ENCODE measurements at places on chromosomes 4 and X.

DNA sequence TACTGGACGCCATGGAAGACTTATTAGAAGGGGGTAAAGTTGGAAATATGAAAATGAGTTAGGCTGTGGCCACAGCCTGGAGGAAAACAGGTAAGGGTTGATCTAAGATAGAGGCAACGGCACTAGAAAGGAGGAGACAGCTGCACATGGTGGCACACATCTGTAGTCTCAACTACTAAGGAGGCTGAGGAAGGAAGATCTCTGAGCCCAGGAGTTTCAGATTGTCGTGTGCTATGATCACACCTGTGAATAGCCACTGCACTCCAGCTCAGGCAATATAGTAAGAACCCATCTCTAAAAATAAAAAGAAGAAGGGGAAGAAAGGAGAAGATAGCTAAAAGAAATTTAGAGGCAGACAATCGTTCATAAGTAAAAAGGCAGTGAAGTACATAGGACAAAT, 87.8 kb upstream of the SORBS2 start:
- DNase-seq, result no peak

DNA sequence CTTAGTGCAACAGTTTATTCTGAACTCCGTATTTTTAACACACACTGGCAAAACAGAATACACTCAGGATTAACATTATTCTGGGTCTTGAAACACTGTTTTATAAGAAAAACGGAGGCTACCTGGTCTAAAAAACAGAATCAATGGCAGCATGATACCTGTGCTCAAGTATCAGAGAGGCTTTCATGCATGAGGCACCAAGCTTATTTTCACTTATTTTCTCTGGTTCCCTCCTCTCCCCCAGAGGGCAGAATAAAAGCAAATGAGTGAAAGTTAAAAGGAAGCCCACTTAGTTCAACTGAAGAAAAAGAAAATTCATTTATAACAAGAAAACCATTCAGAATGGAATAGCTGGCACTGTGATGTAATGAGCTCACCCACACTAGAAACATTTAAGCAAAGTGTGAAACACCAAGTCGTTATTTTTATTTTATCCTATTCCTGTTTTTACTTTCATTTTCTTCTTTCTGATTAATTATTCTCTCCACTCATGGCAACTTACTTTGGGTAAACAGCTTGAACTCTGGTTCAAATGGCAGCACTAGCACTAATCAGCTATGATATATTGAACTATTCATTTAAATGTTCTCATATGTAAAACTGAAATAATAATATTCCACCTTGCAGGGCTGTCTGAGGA, 211.8 kb downstream of the PPP3CA start:
- no peak for DNase-seq

- DNase-seq, result no peak
Measured at GRCh38 chr4:68347845-68348244, 2.0 kb downstream of the YTHDC1 start.

DNA sequence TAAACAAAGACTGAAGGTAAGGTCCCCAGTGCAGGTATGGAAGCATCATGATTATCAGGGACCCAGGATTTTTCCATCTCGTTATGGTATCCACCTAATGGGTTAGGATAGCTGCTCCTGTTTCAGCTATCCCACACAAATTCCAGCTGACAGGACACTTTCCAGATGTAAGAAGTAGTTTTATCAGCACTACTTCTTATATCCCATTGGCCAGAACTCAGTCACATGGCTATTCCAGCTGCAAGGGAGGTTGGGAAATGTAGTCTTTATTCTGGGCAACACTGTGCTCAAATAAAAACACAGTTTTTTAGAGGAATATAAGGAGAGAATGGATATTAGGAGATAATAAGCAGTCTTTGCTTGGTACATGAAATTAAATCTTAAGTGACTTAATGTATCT, 96.7 kb downstream of the SRPX start:
- DNase-seq, result no peak

DNA sequence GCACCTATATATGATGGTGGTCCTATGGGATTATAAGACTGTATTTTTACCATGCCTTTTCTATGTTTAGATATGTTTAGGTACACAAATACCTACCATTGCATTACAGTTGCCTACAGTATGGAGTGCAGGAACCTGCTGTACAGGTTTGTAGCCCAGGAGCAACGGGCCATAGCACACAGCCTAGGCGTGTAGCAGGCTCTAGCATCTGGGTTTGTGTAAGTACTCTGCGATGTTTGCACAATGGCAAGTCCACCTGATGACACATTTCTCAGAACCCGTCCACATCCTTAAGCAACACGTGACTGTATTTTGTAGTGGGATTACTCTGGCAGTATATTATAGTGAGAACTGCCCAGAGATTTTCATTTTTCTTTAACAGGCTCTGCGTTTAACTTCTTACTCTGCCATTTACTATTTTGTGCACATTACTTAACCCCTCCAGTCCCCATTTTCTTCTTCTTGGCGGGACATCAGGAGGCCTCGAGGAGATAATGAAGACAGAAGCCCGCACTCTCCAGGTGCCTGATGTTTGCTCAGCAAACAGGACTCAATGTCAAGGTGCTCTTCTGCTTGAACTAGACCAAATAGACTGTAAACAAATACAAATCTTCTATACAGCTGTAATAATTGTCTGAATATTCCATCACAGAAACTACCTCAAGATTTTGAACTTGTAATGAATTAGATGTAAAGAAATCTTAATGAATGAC, 102.0 kb upstream of the PDLIM3 start:
- no peak for DNase-seq

- DNase-seq, result no peak
Measured at GRCh38 chr4:48683784-48684666, 96.1 kb downstream of the FRYL start.

GRCh38 chr4:87853108-87853507, 20.3 kb downstream of the MEPE start:
- DNase-seq, result no peak

DNA sequence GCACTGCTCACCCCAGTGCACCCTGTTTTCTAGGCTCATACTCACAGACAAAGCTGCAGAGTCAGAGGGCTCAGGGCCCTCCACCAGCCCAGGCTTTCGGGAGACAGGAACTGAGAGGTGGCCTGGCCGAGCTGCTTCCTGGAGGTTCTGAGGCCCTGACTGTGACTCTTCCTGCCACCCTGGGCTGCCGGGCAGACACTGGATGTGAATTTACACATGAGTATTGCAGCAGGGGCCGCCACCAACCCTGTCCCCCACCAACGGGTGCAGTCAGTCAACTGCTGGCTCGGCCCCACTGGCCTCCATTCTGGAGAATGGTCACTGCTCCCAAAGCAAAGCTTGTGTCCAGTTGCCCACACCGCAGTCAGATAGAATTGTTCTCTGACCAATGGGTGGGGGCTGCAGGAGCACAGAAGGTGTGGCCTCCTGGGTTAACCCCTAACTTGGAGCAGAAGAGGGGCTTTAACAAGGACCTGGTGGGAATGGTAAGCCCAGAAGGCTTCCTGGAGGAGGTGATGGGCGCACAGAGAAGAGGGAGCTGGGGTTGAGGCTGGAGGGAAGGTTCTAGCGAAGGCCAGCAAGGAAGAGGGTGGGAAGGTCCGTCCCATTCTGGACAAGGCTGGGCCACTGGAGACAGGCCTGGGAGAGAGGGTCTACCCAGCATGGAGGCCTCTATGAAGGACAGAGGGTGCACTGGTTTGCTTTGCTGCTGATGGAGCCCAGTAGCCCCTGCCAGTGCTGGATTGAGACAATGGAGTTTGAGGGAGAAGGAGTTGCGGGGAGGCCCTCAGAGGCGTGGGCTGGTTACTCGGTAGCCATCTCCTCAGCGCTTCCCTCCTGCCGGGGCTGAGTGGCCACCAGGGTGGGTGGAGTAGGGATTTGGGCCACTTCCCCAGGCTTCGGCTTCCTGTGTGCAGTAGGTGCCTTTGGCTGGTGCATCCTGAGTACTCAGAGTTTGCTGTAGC, 135.3 kb downstream of the CPZ start:
- no peak for DNase-seq

DNA sequence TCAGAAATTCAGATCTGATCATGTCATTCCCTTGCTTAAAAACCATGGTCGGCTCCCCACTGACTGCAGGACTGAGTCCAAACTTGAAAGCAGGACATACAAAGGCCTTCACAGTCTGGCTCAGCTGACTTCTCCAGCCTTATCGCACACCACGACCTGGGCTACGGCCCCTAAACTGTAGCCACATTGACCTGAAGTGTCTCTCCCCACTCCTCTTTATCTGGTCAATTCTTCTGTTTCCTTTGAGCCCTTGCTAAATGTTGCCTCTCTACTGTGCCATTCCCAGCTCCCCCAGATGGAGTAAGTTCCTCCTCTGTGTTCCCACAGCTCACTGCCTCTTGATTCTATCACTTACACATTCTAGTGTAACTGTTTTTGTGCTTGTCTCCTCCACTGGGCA, 60.5 kb upstream of the CITED1 start:
- no peak for DNase-seq

GRCh38 chrX:129726307-129727111, 12.3 kb upstream of the XPNPEP2 start:
- DNase-seq, result no peak

DNA sequence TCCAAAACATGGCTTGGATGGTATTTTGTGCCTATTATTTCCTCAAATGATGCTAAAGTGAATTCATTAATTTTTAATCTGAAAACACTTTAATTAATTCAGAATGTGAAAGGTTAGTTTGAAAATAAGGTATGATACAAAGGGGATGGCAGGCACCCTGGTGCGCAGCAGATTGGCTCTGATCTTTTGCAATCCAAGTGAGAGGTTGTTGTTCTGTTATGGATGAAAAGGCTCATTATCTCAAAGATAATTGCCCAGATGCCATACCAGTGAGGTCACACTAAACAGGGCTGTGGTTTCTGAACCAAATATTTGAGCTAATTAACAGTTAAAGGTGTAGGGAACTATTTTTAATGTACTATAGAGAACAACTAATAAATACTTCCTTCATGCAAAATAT, 504.9 kb downstream of the RAPGEF2 start:
- no peak for DNase-seq

GRCh38 chrX:64977051-64977450, 801 bp upstream of the ZC4H2 start:
- DNase-seq, result no peak

DNA sequence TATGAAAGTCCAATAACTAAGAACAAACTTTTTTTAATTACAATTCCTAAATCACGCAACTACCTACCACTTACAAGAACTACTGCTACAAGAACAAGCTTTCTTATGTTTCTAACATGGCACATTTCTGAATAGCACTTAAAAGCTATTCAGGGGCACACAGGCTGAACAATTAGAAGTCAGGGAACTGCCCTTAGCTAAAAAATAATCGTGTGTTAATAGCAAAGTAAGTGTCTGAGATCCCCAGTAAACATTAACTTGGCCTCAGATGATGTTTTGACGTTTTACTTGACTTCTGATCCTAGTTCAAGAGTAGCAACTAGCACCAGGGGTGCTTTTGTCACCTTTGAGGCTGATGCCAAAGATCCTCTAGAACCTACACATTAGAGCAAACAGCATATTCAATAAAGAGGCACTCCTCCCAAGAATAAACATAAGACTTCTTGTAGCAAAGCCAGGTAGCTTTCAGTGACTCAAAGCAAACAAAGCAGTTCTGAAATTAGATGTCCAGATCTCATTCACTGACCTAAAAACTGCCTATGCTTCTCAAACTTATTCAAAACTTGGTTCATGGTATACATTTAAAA, 16.2 kb downstream of the SPOCK3 start:
- DNase-seq, result no peak

GRCh38 chrX:131399678-131400428, 110.7 kb upstream of the IGSF1 start:
- no peak for DNase-seq

DNA sequence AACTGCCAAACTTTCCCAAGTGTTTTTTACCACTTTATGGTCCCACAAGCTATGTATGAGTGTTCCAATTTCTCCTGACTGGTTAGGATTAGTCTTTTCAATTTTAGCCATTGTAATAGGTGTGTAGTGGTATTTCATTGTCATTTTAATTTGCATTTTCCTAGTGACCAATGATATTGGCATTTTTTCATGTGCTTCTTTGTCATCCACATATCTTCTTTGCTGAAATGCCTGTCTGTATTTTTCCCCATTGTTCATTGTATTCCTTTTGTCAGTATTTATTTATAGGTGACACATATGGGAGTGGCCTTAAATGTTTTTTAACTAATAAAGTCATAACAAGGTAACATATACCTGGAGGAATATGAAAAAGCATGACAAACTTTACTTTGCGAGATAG, 9.2 kb upstream of the UBE2D3 start:
- no peak for DNase-seq

GRCh38 chrX:106481341-106481740, 130.4 kb upstream of the RADX start:
- DNase-seq, result no peak

GRCh38 chr4:78396613-78397291, 154.8 kb upstream of the ANXA3 start:
- no peak for DNase-seq

GRCh38 chr4:89551191-89551590, 243.6 kb upstream of the GPRIN3 start:
- DNase-seq, result no peak

DNA sequence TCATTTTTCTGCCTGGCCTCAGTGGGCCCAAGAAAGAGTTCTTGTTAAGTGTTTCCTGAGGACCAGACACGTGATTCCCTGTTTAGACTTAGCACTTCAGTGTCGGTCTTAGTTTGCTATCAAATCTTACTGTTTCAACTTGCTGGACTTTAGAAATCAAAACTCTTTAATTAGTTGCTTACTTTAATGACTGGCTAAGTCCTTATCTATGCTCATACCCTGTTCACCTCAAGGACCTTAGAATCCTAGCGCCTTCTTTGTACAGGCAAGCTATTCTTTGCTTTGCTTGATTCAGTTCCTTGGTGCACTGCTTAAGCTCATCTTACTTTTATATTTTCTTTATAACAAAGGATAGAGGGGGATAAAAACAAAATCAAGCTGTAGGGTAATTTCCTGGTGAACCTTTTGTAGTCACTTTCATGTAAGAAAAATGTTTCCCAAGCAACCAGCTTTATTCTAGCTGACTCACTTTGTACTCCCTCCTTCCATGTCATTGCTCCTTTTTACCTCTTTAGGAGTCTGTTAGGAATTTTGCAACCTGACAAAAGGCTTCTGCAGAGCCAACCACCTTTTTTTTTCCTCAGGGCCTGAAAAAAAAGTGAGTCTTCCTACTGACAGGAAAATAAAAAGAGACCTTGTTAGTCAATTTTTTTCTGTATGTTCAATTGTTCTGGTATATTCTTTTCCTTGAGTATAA, 14.7 kb downstream of the WDR44 start:
- no peak for DNase-seq

DNA sequence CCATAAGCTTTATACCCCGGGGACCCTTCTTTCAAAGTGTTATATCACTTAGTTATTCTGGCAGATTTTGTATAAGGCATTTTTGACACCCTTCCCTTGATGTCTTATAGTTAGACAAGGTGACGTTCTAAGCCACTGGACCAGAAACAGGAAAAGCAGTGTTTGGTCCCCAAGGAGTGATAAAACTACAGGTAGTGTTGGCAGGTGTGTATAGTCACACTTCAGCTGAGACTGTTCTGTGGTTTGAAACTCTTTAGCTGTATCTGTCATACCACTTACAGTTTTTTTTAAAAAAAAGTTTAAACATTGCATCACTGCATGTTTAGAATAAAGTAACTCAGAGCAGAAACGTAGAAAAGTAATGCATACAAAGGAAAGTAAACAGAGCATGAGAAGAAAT, 48.5 kb downstream of the TLL1 start:
- no peak for DNase-seq

- no peak for DNase-seq
Measured at GRCh38 chrX:23317799-23318724, 16.6 kb upstream of the PTCHD1 start.

GRCh38 chrX:118802857-118803256, 20.8 kb upstream of the ZCCHC12 start:
- DNase-seq, result no peak

GRCh38 chr4:175280153-175280552, 362.0 kb downstream of the ADAM29 start:
- no peak for DNase-seq

GRCh38 chr4:188714501-188714900, 575.3 kb downstream of the TRIML1 start:
- DNase-seq, result no peak

All from stimulated activated CD8-positive, alpha-beta memory T cell treated with anti-CD3 and anti-CD28 coated beads, Interleukin-7, amount 100 ng/mL, for 1 hour (primary cell).